Upper lobe of right lung (tissue), 1 donor: ENCODE measurements at places on chromosomes 2 and 18.

DNA sequence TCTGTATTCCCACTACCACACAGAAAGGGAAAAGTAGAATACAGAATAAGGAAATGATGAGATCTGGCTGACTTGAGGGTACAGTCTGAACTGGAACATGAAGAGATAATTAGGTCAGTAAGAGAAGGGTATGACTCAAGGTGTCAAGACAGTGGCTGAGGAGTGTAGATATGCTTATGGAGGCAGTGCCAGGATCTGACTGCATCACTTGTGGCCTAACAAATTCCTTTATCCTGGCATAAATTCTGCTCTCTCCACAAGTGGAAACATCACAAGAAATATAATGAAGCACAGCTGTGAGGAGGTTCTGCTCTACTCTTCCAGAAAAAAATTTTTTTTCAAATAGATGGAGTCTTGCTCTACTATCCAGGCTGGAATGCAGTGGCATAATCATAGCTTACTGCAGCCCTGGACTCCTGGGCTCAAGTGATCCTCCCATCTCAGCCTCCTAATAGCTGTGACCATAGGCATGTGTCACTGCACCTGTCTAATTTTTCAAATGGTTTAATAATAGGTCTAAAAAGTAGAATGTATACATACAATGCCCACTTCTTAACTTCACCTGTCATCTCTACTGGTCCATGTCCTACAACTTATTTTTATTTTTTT, 85.3 kb downstream of the C2orf74 start:
- DNase-seq: no peak

GRCh38 chr18:841647-842370, 29.8 kb upstream of the YES1 start:
- DNase-seq: no peak

GRCh38 chr2:95300450-95300849, 3.3 kb downstream of the KCNIP3 start:
- DNase-seq: no peak

DNA sequence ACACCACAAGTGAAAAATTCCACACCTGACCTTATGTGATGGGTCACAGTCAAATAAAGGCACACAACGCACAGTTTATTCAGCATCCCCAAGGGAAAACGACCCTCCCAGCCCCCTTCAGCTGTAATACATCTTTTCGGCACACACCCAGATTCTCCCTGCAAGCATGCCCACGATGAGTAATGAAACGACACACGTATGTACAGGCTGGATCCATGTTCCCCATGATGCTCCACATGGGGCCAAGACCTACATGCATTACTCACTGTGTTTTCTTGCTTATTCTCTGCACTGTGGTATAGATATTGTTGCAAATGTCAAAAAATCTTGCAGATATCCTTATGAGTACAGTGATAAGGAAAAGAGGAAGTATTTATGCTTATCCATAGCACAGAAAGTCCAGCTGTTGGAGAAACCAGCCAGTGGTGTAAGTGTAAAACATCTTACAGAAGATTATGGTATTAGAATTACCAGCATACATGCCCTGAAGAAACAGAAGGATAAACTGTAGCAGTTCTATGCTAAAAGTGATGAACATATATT, 32.5 kb upstream of the SGPP2 start:
- no peak for DNase-seq

GRCh38 chr2:38945372-38945771, 55.7 kb downstream of the ARHGEF33 start:
- no peak for DNase-seq

- no peak for DNase-seq
Measured at GRCh38 chr2:134217351-134217750, 36.5 kb upstream of the MGAT5 start.

- no peak for DNase-seq
Measured at GRCh38 chr2:157501026-157501425, 57.1 kb upstream of the CYTIP start.

GRCh38 chr2:11681722-11682589, 12.0 kb upstream of the NTSR2 start:
- no peak for DNase-seq

DNA sequence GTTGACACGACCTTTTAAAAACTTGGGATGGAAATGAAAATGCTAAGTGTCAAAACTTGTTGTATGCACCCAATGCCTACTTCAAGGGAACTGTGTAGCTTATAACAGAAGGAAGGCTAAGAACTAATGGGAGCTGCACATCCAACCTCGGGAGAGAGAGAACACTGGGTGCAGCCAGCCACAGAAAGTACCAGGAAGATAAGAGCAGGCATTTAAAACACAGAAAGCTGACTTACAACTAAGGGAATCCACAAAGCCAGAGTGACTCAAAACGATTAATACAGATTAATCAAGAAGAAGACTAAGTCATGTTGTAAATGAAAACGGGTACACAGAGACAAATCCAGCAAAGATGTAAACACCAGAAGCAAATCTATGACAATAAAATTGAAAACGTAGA, 113.4 kb downstream of the HDAC4 start:
- no peak for DNase-seq

DNA sequence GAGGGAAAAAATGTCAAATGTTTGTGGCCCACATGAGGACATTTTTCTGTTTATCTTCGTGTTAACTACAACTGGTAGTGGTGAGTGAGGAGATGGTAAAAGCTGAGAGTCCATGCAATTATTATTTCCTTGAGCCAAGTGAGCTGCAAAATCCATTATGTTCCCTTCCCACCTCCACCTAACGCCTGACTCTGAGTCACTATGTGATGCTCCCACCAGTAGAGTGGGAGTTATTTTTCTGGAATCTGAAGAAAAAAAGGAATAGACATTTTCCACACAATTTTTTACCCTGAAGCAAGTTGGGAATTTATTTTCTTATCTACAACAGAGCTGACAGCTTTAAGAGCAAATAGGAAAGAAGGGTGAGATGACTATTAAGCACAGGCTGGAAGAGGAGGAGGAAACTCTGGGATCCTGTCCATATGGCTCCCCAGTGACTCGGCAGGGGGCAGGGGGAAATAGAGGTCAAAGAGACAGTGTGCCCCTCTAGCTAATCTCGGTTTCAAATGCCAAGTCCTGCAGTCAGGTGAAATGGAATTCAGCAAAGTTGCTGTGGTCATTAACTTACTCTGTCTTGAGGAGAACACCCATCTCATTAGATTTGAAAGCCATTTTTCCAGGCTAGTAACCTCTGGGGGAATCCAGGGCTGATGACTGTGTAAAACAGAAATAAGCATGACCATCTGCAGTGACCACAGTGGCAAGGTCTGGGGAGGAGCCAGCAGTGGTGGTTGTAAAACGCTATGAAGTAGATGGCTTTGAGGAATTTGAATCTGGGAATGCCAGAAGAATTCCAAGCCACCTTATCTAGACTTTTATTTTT, 463.9 kb downstream of the STK39 start:
- no peak for DNase-seq

DNA sequence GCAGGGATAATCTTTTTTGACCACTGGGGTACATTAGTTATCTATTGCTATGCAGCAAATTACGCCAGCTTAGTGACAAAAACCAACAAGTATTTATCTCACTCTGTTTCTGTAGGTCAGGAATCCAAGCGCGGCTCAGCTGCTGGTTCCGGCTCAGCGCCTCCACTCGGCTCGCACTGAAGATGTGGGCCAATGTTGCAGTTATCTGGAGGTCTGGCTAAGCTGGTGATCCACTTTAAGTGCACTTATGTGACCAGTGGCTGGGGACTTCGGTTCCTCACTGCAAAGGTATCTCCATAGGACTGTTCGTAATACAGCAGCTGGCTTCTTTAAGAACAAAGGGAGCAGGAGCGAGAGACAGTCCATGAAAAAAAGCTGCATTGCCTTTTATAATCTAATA, 591.9 kb downstream of the TMEM182 start:
- DNase-seq: no peak

GRCh38 chr2:88471083-88471942, 18.8 kb upstream of the FOXI3 start:
- peak; percentile 22 for DNase-seq

GRCh38 chr2:88258208-88258607, 88.1 kb downstream of the THNSL2 start:
- DNase-seq: no peak

DNA sequence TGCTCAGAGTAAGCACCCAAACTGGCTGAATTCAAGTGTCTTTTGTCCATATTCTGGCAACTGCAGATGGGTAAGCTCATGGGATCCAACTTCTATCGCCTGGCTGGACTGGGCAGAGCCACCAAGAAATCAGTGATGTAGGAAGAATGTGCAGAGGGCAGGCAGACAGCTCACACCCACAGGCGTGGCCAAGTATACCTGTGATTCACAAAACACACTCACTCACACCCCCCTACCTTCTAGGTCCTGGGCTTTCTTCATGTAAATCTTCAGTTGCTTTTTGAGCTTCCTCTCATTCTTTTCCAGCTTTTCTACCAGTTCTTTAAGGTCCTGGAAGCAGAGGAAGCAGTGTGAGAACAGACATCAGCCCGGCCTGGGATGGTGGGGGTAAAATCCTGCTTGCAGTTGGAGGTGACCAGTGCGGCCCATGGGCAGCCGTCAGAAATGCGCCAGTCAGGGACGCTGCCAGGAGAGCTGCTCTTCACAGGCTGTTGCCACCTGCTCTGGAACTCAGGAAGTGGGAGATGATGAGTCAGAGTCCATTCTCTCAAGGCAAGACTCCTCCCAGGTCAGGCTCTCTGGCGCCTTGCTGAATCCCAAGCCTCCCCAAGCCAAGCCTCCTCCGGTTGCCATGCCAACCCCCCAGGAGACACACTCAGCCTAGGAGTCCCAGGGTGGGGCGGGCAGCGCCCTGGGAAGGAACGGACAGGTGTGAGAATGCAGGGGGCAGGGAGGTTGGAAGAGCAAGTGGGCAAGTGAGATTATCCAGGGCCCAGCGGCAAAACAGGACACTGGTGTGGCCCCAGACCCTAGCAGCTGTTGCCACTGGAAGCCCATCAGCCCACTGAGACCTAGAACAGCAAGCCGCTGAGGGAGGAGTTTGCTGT, 36.2 kb upstream of the ACAA2 start:
- peak; percentile 84 for DNase-seq

GRCh38 chr2:128284841-128285240, 33.8 kb downstream of the HS6ST1 start:
- no peak for DNase-seq

- no peak for DNase-seq
Measured at GRCh38 chr2:84515788-84516187, 510 bp upstream of the DNAH6 start.

- no peak for DNase-seq
Measured at GRCh38 chr2:60998628-60999545, 18.6 kb upstream of the PEX13 start.

DNA sequence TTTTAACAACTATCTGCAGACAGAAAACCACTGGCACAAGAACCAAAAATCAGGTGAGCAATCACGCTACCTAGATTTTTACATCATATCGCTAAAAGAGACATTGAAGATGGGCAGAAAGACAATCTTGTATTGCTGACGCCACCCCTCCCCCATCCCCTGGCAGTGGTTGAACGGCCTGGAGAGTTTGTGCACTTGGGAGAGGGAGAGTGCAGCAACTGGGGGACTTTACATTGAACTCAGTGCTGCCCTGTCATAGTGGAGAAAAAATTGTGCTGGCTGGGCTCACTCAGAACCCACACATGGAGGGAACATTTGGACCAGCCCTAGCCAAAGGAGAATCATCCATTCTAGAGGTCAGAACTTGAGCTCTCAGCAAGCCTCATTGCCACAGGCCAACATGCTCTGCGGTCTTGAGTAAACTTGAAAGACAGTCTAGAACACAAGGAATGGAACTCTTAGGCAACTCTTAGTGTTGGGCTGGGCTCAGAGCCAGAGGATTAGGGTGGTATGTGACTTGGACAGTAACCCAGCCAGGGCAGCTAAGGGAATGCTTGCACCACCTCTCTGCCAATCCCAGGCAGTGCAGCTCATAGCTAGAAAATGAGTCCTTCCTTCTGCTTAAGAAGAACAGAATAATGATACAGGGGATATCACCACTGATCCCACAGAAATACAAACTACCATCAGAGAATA, 220.0 kb upstream of the CYP26B1 start:
- DNase-seq: peak; percentile 66

DNA sequence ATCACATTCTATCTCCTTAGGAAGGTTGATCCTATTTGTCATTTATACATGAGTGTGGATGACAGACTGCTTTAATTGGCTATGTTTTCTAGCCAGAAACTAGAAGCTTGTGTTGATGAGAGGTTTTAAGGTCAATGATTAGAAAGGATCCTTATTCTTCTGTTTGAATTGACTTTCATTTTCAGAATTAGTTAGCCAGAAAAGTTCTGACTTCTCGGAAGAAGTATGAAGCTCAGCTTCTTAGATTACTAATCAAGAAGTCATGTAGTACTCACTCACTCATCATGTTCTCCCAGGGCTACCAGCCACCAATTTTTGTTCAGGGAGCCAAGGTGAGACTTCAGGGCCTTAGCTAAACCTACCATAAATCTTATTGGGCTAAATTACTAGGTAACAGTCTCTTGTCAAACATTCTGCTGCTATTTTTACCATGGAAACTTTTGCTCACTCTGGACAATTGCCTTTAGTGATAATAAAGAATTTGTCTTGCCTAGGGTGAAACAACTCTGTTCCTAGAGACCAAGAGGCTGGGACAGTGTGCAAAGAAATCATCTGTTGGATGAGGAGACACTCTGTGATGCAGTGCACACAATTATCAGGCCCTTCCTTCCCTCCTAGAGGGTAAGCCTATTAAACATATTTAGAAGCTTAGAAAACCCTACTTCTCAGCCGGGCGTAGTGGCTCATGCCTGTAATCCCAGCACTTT, 111.6 kb upstream of the DNMT3A start:
- DNase-seq: no peak

GRCh38 chr2:74760875-74761630, 72.9 kb upstream of the HK2 start:
- no peak for DNase-seq

DNA sequence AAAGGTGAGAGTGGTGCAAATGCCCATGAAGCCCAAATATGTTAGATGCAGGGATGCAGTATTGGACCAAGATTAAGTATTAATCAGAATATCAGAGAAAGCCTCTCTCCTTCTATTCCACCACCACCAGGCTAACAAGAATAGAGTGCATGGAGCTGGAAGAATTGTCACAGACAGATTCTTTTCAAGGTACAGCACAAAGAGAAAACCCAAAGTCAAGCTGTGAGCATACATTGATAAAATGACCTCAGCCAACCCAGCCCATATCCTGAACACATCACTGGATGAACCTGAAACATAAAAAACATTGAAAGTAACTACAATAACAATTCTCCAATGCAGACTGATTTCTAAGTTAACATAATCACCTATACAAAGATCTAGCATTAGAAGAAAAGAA, 445.7 kb upstream of the NETO1 start:
- DNase-seq: no peak

DNA sequence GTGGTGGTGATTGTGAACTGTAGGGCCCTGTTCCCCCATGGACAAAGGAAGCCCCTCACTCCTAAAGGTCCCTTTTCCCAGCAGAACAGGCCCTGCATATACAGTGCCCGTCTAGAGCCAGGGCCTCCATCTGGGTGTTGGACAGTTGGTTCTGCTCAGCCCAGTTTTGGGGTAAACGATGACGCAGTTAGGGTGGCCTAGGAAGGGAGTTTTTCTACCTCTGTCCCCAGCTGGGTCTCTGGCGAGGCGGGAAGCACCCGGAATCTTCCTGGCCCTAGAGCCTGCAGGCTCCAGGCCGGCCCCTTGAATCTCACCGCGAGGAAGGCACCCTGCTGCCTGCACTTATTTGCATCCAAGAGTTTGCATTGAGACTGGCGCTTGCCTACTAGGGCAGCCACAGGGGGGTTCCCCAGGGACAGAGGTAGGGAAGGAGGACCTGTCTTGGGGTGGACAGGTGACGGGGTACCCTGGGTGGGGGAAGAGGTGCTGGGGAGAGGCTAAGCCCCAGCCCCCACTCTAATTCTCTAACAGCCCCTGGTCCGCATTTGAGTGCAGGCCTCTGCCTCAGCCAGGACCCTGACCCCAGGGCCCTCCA, 529 bp upstream of the MTA3 start:
- no peak for DNase-seq

- DNase-seq: no peak
Measured at GRCh38 chr2:62303788-62304187, 107.9 kb downstream of the B3GNT2 start.
